ENCODE measurements at places on chromosomes 16 and 17. TPM values are rescaled to one million over a fixed set of nuclear protein-coding genes. Genes with fewer than 3 reads are reported as not detected.

The TM4SF5 gene
- polyA plus RNA-seq: not detected

The TP53TG3B gene
- not detected for polyA plus RNA-seq

The HOXB9 gene
- 0.12 TPM for polyA plus RNA-seq

The DDX28 gene
- 4.7 TPM for polyA plus RNA-seq

The GPRC5C gene
- polyA plus RNA-seq: 26.7 TPM

The RPTOR gene
- polyA plus RNA-seq: 18.8 TPM

The CDH13 gene
- polyA plus RNA-seq: 50.9 TPM

The YBX2 gene
- 1.4 TPM for polyA plus RNA-seq

The HS3ST3B1 gene
- 4.7 TPM for polyA plus RNA-seq

The ABCA3 gene
- 12.5 TPM for polyA plus RNA-seq

The ITGB3 gene
- 12.8 TPM for polyA plus RNA-seq

The STH gene
- polyA plus RNA-seq: not detected

The SOST gene
- not detected for polyA plus RNA-seq

The CHP2 gene
- 0.13 TPM for polyA plus RNA-seq

The C1QTNF1 gene
- polyA plus RNA-seq: 5.7 TPM

The KCNH6 gene
- polyA plus RNA-seq: 0.10 TPM

The USP22 gene
- polyA plus RNA-seq: 154 TPM

The PRDM7 gene
- polyA plus RNA-seq: not detected

The RAB37 gene
- 2.6 TPM for polyA plus RNA-seq

The ABCA6 gene
- 15.6 TPM for polyA plus RNA-seq

The ULK2 gene
- polyA plus RNA-seq: 19.5 TPM

The TBC1D3I gene
- not detected for polyA plus RNA-seq

The CCDC154 gene
- polyA plus RNA-seq: 1.9 TPM

The TBC1D3C gene
- not detected for polyA plus RNA-seq

The TBX4 gene
- 7.2 TPM for polyA plus RNA-seq

The PRAC1 gene
- polyA plus RNA-seq: not detected

The MXRA7 gene
- 140 TPM for polyA plus RNA-seq

The ASB16 gene
- 10.3 TPM for polyA plus RNA-seq

The CORO1A gene
- 13.5 TPM for polyA plus RNA-seq

The WNT9B gene
- not detected for polyA plus RNA-seq

The C17orf113 gene
- 0.98 TPM for polyA plus RNA-seq

The CIBAR2 gene
- polyA plus RNA-seq: not detected

The SHISA6 gene
- polyA plus RNA-seq: 11.8 TPM

The CES1 gene
- polyA plus RNA-seq: 1.0 TPM

The CDRT4 gene
- polyA plus RNA-seq: 7.2 TPM

The RCVRN gene
- polyA plus RNA-seq: 0.68 TPM

The NR1D1 gene
- 2.3 TPM for polyA plus RNA-seq

The MAF gene
- 34.4 TPM for polyA plus RNA-seq

The PRSS53 gene
- polyA plus RNA-seq: 2.8 TPM

The CNGB1 gene
- not detected for polyA plus RNA-seq

The WNT3 gene
- 2.6 TPM for polyA plus RNA-seq

The FAM20A gene
- polyA plus RNA-seq: 10.8 TPM

The SPHK1 gene
- 2.2 TPM for polyA plus RNA-seq

The PRR29 gene
- 2.7 TPM for polyA plus RNA-seq

The JMJD8 gene
- 33.1 TPM for polyA plus RNA-seq

The SDR42E2 gene
- 0.05 TPM for polyA plus RNA-seq

The FLCN gene
- polyA plus RNA-seq: 32.4 TPM

The DHRS11 gene
- polyA plus RNA-seq: 8.5 TPM
